Activated B cell treated with CpG ODN at 0.5 μM for 24 hours (primary cell): ENCODE measurements at places on chromosomes 2 and 18. TPM values are rescaled to one million over a fixed set of nuclear protein-coding genes. Genes with fewer than 3 reads are reported as not detected.

MC5R gene
- total RNA-seq = not detected in 2 replicates

DNA sequence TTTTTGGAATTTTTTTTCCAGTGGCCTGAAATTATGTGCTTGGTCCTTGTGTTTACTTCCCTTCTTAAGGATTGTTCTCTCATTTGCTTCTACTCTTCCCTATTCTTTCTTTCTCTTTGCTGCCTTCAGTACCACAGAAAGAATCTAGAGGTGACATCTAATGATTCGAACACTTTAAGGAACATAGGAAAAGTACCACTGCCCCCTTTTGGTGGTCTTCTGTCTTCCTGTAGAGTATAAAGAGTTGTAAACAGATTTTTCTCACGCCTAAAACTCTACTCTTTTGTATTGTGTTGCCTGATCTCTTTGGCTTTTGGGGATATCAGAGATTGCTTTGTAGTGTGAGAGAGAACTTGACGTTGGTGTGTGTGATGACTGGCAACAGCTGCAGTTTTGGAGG lies 7.0 kb upstream of the SCTR start:
- peaks cover 21% of the 10 kb centered on the region for H3K27me3 ChIP-seq
- H3K4me3 ChIP-seq = no peak overlapping the region
- no peaks in the 10 kb centered on the region for H3K36me3 ChIP-seq
- no peaks in the 10 kb centered on the region for H3K4me1 ChIP-seq
- no peak for DNase-seq

- H3K27me3 ChIP-seq = peaks cover 2% of the 10 kb centered on the region
- H3K36me3 ChIP-seq = peaks cover 32% of the 10 kb centered on the region
- peak overlapping the region; percentile 88 for H3K27ac ChIP-seq
- peaks cover 17% of the 10 kb centered on the region for H3K4me1 ChIP-seq
Measured at GRCh38 chr2:171688129-171688465, 828 bp downstream of the DYNC1I2 start.

- peaks cover 3% of the 10 kb centered on the region for H3K4me1 ChIP-seq
- no peaks in the 10 kb centered on the region for H3K36me3 ChIP-seq
- no peak overlapping the region for H3K4me3 ChIP-seq
- H3K27ac ChIP-seq = no peak overlapping the region
Measured at GRCh38 chr18:22734791-22735627, 198.1 kb upstream of the RBBP8 start.

SCYGR7 gene
- not detected in 2 replicates for total RNA-seq

DBI gene
- total RNA-seq = 112 TPM in 2 replicates

DNA sequence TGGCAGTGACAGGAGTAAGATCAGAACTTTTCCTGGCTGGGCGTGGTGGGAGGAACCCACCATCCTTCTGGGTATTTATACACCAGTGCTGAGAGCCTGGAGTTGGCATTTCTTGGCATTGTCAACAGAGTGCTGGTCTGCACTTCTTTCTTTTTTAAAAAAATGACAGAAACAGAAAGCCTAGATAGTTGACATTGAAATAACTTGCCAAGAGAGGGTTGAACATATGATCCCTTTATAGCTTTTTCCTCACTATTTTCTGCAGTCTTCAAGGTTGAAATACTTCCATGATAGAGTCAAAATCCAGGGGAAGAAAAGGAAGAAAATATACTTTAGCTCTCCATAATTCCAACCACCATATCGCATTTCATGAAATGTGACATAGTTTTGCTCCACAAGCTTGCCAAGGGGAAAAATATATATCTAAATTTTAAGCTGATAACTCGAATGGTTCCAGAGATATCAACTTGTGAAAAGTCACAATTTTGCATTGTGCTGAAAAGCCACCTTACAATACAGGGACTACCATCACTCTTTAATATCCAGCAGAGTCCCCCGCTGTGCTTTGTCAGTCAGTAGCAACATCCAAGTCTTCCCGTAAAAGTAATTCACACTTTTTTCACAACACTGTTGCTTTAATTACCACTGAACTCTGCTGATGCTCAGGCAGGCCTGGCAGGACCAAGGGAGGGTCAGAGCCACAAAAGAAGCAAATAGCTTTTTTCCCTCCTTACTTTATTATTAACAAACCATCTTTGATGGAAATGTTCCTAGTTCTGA lies 764.9 kb upstream of the FANCL start:
- peaks cover 3% of the 10 kb centered on the region for H3K27me3 ChIP-seq
- H3K4me1 ChIP-seq = no peaks in the 10 kb centered on the region
- H3K36me3 ChIP-seq = no peaks in the 10 kb centered on the region
- H3K4me3 ChIP-seq = no peak overlapping the region

GRCh38 chr2:62785810-62786597 lies 80.5 kb downstream of the EHBP1 start:
- DNase-seq = no peak
- no peaks in the 10 kb centered on the region for H3K27me3 ChIP-seq
- no peaks in the 10 kb centered on the region for H3K4me1 ChIP-seq
- peaks cover 9% of the 10 kb centered on the region for H3K36me3 ChIP-seq
